Ascending aorta (tissue), 2 donors: ENCODE measurements at places on chromosomes 3 and 15.

GRCh38 chr3:189862385-189862998, 231.3 kb downstream of the TP63 start:
- DNase-seq = no peak

DNA sequence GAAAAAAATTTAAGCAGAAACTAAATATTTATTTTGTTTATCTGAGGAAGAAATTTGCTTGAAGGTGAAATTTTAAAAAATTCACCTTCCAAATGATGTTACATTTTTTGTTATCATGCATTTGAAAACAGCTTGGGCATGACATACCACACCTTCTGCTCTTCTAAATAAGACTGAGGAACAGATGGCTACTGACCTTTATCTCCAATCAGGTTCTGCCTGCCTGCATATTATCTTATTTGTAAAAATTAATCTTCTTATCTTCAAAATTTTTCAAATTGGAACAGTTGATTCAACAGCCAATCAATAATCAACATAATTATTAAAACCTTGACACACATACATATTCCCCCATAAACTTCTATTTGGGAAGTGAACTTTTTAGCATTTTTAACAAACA, 641.8 kb upstream of the ZNF385D start:
- DNase-seq = no peak

GRCh38 chr3:143002727-143003126, 1.4 kb downstream of the U2SURP start:
- no peak for DNase-seq

DNA sequence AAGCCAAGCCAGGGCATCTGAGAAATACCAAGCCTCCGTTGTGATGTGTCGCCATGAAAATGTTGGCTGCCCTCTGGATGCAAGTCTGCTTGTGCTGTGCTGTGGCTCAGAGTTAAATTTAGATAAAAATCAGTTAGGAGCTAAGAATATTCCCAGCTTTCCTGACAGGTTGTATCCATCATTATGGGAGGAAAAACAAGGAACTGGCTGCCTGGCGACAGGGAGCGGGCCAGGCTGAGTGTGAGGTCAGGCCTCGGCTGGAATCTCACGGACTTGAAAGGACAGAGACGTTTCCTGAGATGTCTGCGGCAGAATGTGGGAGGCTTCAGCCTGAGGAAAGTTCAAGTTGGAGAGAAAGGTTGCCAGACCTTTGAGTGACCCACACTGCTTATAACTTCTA, 213.8 kb downstream of the THSD4 start:
- DNase-seq = peak; percentile 26

DNA sequence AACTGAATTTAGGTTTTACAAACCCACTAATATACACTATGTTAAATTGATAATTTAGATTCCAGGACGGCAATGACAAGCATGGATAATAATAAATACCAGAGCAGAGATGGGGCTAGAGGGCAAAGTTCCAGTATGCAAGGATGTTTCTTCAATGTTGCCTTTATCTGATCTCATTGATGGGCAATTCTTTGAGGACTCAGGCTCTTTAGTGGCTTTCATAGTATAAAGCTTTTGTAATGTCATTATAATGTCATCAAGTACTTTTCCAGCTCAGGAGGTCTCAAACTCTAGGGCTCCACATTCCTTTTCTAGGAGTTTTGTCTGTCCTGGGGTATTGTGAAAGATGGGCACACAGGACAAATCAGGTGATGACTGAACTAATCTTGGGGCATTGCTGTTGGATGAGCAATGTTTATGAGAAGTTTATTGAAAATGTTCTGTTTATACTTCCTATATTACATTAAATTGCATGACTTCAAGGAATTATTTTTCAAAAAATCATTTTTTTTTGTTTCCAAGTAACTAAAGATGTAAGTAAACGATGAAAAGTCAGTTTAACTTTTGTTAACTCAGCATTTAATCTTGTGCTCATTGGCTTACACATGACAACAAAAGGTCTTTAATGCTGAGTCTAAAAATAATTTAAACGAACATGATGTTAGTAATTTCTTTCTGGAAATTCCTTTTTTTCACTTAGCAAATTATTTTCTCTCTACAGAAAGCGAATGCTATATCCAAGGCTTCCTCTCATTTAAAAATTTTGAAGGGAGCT, 116.4 kb downstream of the OXSM start:
- DNase-seq = no peak

DNA sequence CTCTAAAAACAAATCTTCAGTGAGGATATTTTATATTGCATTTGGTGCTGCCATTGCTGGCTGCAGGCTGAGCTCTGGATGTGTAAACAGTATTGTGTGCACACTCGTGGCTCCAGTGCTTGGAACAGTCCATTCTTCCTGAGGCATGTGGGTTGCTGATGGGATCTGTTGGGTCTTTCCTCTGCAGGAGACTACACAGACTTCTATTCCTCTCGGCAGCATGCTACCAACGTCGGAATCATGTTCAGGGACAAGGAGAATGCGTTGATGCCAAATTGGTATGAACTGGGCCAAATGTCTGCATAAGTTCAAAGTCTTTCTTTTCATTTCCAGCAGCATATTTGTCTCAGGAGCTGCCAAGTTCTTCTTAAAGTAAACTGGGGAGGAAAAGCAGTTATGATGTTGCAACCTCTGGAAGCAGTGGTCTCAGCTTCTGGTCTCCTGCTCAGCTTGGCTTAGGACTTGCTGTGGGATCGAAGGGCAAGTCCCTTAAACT, 9.3 kb downstream of the FAH start:
- no peak for DNase-seq

GRCh38 chr3:59766200-59766872, 716.5 kb upstream of the CFAP20DC start:
- DNase-seq = no peak

GRCh38 chr3:115784739-115785536, 161.6 kb downstream of the GAP43 start:
- no peak for DNase-seq

GRCh38 chr3:131526801-131527347, 24.1 kb upstream of the MRPL3 start:
- no peak for DNase-seq

DNA sequence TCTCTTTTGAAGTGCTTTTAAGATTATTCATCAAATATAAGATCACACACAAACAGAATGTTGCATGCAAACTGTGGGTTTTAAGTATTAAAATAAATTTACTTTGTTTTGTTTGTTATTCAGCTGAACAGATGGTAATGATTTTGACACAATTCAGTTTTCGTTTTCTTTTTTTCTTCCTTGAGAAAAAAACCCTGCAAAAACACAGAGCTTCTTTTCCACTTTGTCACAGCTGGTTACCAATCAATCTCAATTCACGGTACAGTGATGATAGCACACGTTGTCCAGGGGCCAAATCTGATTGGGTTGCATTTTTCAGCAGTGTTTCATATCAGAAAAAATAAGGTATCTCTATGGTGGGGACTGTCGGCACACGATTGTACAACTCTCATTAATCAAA, 473.6 kb downstream of the ROBO2 start:
- DNase-seq = no peak

- no peak for DNase-seq
Observed at GRCh38 chr3:106261396-106261795, 392.6 kb upstream of the CBLB start.

DNA sequence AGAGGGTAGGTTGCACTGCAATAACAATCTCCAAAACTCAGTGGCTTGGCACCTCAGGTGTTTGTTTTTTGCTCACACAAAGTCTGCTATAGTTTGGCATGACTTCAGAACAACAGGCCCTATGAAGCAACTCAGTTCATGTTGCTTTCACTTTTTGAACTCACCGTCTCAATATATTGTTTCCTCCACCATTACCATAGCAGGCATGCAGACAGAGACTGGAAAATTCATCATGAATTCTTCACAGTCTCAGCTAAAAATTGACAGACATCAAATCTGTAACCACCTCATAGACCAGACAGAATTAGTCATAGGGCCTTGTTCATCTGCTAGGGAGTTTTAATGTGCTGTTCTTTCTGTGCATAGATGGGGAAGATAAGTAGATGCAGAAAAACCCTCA, 161.4 kb upstream of the POU1F1 start:
- DNase-seq = no peak

- peak; percentile 74 for DNase-seq
Observed at GRCh38 chr15:69760890-69761568, 308.4 kb downstream of the RPLP1 start.

DNA sequence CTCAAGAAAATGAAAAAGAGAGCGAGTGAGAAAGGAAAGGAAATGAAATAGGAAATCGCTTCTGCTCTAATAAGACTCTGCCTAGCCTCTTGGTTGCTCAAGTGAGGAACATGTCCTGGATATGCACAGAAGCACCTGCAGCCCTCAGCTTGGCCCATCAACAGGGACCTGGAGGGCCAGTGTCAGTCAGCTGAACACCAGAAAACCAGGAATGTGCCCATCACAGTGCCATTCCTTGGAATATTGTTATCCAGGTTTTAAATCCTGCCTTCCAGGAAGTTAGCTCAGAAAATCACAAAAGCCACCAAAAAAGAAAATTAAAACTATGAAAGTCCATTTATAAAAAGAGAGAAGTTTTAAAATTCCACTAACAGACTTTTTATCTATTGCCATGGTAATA, 173.4 kb upstream of the TPM1 start:
- no peak for DNase-seq

DNA sequence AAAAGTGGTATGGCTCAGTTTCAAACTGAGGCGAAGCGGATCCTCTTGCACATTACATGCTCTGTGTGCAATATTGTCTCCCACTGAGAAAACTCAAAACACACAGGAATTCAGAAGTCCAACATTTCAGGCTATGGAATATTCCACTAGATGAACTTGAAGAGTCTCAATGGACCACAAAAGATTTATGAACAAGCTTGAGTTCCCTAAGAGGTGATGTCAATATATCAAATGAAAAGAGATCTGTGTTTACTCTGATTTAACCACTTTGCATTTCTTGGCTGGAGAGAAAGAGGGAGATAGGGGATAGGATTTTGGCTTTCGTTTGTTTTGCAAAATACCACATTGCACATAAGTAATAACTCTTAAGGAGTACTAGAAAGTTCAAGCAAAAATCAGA, 20.3 kb downstream of the PDZRN3 start:
- DNase-seq = no peak

GRCh38 chr15:101017093-101017754, 98.1 kb downstream of the LRRK1 start:
- DNase-seq = no peak

GRCh38 chr3:109731639-109732473, 394.5 kb upstream of the DPPA4 start:
- no peak for DNase-seq

GRCh38 chr3:122576174-122576940, 1.1 kb upstream of the PARP15 start:
- no peak for DNase-seq

DNA sequence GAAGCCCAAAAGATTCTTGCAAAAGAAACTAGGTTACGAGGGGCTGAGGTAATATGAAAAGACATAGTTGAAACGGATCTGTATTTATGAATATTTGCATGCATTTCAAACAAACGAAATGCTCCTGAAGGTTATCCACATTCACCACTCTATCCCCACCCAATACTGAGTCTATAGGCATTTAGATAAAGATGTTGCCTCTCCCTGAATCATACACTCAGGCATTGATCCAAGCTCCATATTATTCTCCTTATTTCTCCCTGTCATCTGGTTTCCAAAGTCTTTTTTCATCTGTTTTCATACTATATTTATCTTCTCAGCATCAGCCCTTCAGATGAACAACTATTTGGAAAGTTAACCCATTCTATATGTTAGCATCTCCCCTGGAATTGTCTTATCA, 492.5 kb upstream of the TGFBR2 start:
- no peak for DNase-seq

GRCh38 chr3:177424521-177424920, 227.2 kb upstream of the TBL1XR1 start:
- DNase-seq = no peak

DNA sequence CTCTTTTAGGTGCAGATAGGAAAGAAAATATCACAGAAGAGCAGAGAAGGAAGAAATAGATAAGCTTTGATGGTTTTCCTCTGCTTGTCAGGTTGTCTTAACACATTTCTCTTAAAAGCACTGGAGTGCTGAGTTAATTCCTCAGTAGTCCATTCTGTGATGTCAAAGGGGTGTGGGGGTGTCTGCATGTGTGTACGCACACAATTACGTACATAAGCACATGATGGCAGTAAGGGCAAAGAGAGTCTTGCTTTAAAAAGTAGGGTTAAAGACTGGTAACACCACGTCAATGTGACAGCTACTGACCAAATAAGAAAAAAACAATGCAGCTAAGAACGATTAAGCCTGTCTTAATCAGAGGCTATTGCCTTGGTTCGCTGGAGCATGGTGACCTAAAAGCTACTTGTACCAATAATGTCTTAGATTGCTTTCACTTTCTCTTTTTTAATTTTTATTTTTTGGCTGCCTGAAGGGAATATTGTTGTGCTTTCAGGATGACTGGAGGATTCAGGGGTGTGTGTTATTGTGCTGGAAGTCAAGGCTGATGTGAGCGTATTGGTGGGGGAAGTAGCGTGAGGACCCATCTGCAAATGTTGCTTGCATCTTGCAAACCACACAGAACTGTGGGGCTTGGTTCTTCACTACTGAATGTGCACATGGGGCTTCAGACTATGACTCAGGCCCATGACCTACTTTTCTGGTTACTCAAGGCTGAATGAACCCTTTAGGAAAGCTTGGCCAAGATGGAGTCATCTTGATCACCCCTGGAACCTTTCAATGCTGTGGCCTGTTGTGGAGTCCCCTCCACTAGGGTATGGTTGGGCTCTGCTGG, 417.8 kb upstream of the TPM1 start:
- no peak for DNase-seq

DNA sequence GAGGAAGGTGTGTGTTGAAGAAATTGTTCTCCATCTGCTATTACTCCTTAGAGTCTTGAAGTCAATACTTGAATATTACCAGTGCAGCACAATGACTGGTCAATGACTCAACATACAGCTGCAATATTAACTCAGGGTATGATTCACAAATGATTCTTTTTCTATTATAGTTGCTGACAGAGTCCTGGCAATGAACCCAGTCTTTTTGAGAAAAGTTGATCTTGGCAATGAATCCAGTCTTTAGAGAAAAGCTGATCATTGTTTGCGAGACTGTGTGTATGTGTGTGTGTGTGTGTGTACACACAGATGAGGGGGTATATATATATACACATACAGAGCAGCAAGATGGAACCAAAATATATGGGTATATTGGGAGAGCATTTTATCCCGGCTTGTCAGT, 315.1 kb downstream of the ZNF385D start:
- DNase-seq = no peak

GRCh38 chr3:107579371-107579770, 56.6 kb downstream of the BBX start:
- no peak for DNase-seq

DNA sequence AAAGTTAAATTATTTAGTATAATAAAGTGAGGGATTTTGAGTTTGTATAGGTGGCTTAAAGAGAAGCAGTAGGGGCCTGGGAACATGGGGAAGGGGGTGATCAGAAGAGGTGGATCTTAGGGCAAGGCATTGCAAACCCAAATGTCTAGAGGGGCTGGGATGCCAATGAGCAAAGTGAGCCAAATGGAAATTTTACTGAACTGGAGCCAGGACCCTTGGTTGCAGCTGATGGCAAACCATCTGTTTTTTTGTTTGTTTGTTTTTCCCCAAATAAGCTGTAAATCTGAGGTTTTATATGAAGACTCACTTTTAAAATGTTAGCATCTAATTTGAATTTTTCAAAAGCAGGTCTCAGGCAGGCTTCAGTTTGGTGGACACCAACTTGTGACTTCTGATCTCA, 14.8 kb upstream of the PARP14 start:
- no peak for DNase-seq
